ENCODE measurements at places on chromosomes 1 and 21.

DNA sequence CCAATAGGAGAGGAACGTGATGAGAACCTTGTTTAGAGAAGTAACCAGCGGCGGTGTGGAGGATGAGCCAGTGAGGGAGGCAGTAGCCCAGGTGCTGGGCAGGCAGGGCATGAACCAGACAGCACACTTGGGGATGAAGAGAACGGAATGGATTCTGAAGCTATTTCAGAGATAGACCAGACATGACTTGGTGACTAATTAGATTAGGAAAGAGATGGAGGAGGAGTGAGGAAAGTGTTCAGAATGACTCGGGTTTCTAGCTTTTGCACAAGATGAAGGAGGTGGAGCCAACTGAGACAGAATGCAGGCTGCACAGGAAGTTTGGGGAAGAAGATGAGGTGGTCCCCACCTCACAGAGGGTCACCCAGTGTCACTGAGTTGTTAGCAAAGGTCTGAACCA is 5.1 kb downstream of the PEF1 start:
- DNase-seq: no peak

DNA sequence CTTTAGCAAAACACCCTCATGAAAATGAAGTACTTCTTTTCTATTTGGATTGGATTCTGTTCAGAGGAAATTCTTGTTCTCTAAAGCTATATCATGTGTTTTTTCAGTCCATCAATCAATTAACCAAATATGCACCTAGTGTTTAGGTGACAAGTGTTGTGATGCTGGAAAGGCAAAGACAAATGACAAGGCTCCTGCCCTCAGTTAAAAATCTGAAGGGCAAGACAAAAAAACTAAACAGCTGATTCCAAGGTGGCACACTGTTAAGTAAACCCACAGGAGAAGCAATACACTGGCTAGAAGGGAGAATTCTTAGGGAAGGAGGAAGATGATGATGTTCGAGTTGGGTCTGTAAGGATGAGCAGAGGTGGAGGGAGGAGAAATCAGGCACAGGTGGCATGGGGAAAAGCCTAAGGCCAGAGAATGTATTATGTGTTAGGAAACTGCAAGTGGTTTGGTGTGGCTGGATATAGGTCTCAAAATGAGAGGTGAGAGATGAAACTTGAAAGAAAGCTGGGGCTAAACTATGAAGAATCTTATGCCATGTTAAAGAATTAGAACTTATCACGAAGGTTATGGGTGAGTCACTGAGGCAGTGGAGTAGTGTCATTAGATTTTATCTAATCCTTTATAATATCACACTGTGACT is 51.8 kb upstream of the GFI1 start:
- DNase-seq: no peak

DNA sequence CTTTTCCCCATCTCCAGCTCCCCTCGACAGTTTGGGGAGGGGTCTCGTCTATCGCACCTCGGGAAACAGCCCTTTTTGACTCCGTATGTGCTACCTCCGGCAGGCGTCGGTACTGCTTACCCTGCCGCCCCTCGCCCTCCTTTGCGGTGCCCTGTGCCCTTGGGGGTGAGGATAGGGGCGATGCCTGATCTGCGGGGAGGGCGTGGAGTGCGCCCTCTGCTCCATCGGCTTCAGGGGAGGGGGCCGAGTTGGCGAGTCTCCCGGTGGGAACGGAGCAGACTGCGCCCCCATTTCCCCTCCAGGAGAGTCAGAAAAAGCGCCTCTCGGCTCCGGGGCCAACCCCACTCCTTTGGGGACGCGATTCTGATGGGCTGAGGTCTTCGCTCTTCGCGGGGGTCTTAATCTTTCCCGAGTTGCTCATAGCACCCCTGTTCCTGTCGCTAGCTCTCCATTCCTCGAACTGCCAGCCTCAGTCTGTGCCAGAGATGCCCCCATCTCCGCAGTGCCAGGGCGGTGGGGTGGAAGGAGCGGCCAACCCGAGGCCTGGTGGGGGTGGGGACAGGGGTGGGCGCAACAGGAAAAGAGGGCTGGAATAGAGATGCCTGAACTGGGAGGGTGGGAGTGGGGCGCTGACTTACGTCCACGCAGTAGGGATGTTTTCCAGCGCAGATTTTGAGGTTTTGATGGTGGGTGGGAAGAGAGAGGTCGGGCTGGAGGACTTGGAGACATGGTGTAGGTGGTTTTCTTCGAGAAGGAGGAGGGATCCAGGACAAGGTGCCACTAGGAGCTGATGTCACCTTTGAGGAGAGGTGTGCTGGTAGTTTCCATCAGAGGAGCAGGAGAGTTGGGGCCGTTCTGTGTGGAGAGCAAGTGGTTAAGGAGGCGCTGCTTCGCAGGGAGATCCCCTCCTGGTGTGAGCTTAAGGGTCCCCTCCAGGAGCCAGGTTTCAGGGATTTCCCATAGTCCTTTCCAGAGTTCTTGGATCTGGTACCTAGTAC is 674 bp downstream of the PPFIA4 start:
- DNase-seq: no peak

- DNase-seq: peak; percentile 18
Measured at GRCh38 chr21:45469273-45470086, 64.5 kb downstream of the COL18A1 start.

- DNase-seq: no peak
Measured at GRCh38 chr1:190205713-190206112, 272.0 kb downstream of the BRINP3 start.
